ENCODE measurements at places on chromosomes 4 and X.

DNA sequence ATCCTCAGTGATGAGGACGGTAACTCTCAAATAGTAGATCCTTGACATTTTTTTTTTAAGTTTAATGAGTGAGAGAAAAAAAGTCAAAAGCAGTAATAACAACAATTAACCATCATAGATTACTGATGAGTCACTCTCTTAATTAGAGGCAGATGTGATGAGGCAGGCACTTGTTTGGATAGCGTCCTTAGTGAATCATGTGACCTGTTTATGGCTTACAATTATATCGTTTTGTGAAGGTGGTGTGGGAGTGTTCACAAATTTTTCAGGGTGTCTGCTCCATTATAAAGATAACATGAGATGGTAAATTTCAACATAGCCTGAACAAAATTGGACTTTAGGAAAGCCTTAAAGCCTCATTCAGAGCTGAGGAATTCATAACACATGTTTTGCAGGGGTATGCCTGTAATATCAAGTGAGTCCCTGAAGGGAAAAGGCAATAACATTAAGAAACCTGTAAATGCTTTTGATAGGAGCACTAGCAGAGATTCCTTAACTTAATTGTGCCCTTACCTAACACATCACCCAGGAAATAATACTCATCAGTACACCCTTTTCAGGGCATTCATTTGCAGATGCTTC, 51.9 kb upstream of the XIAP start:
- DNase-seq = no peak

DNA sequence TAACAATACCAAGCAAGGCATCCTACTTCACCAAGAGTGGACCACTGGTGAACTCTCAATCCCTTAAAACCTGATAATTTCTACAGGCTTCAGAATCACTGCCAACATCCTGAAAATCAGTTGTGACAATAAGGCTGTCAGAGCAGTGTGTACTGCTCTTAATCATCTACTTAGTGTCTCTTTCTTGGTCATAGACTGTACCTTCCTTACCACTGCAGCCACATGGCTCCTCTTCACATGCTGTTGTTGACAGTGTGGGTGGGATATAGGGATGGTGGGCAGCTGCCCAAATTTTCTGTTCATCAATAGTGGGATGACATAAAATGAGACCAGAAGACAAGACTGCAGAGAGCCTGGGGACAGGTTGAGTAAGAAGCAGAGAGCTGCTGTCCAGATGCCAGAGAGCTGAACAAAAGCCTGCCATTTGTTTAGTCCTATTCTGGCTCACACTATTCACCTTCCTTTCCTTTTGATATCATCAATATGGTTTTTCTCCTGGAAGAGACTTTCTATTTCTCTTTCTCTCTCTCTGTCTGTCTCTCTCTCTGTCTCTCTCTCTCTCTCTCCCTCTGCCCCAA, 178.9 kb downstream of the MGST2 start:
- no peak for DNase-seq

DNA sequence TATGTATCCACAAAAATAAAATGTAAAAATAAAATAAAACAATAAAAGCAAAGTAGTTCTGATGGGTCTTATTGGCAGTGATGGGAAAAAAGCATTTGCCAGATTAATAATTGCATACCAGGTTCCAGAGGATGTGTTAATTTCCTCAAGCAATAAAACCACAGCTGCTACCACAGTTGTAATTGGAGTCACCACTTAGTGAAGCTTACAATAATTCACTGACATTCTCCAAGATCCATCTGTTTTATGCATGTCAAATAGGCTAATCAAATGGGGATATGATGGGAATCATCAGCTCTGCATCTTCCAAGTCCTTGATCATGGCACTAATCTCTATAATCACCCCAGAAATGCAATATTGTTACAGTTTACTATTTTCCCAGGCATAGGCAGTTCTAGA, 123.5 kb upstream of the EMCN start:
- no peak for DNase-seq

GRCh38 chr4:108396900-108397497, 223.4 kb upstream of the RPL34 start:
- DNase-seq = no peak

- no peak for DNase-seq
Observed at GRCh38 chrX:153608376-153608775, 9.4 kb upstream of the CCNQ start.

DNA sequence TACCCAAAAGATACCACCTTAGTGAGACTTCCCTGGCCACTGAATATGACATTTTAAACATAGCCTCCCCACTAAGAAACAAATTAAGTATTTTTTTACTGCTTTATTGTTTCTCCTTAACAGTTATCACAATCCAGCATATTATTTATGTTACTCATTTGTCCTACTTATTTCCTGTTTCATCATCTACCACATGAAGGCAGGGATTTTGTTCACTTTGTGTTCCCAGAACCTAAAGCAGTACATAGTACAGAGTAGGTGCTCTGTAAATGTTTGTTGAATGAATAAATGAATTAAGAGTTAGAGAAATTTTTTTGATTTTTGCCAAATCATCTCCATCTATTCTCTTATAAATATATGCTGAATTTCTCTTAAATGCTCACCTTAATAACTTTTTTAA, 318.4 kb upstream of the GIMD1 start:
- DNase-seq = no peak

- no peak for DNase-seq
Observed at GRCh38 chr4:74111990-74112389, 13.0 kb upstream of the CXCL2 start.

- DNase-seq = no peak
Observed at GRCh38 chrX:39174772-39175417, 373.6 kb downstream of the MID1IP1 start.

DNA sequence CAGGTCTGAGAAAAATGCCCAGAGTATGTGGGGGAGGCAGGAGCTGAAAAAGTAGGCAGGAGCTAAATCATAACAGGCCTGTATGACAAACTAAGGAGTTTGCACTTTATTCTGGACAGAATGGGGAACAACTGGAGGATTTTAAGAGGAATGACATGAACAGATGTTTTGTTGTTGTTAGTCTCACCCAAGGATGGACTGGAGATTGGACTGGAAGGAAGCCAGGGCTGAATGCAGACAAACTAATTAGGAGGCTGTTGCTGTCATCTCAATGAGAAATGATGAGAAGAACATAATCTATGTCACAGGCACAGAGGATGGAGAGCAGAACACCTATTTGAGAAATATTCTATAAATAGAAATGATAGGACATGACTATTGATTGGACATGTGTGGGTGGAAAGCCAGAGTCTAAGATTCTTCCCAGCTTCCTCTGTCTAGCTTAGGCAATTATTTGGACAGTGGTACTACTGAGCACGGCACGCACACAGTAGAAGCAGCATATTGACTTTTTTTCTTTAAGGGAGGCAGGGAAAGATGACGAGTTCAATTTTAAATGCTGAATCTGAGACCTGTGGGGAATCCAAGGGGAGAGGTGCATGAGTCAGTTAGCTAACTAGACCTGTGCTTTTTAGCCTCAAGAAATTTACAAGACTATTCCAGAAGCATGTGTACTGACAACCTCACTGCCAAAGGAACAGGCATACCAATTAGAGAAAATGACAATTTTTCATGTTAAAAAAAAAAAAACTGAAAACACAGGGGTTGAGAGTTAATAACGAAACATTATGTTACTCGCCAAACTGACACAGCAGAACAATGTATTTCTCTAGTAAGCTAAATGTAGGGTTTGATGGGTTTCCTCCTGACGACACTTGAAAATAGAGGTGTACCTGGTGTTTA, 963 bp upstream of the USO1 start:
- peak; percentile 35 for DNase-seq

DNA sequence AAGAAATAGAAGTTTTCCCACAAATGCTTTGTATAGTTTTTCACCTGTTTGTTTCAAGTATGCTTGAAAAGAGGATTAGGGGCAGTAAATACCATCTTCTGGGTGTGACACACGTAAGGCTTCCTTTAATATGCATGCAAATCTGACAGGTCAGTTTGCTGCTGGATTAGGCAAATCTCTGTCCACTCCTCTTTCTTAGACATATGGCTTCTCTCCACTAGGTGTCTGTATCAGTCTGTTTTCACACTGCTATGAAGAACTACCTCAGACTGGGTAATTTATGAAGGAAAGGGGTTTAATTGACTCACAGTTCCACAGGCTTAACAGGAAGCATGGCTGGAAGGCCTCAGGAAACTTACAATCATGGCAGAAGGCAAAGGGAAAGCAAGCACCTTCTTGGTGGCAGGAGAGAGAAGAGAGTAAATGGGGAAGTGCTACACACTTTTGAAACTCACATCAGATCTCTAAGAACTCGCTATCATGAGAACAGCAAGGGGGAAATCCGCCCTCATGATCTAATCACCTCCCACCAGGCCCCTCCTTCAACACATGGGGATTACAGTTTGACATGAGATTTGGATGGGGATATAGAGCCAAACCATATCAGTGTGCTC, 66.9 kb downstream of the TAB3 start:
- no peak for DNase-seq

GRCh38 chr4:3168029-3168428, 80.9 kb upstream of the MSANTD1 start:
- no peak for DNase-seq

GRCh38 chr4:150970685-150971151, 44.4 kb downstream of the LRBA start:
- DNase-seq = no peak

- no peak for DNase-seq
Observed at GRCh38 chrX:47212381-47213293, 5.8 kb upstream of the CDK16 start.

DNA sequence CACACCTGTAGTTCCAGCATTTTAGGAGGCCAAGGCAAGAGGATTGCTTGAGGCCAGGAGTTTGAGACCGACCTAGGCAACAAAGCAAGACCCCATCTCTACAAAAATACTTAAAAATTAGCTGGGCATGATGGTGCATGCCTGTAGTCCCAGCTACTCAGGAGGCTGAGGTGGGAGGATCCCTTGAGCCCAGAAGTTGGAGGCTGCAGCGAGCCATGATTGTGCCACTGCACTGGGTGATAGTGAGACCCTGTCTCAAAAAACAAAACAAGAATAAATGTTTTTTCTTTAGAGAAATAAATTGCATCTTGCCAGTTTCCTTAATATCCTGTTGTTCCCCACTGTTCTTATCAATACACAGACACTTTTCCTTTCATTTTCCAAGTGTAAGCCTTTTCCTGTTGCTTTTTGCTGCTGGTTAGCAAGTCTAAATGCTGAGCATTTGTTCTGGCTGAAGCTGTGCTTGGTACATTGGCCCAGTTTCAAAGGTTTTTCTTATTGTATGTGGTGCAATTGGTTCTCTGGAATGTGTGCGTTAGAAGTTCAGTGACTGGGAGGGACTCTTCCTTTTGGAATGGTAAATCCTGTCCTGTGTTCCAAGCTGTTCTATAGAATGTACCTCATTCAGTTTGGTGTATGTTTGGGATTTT, 98.2 kb downstream of the AFF1 start:
- peak; percentile 70 for DNase-seq

GRCh38 chr4:97593248-97593647, 550.0 kb downstream of the STPG2 start:
- no peak for DNase-seq

DNA sequence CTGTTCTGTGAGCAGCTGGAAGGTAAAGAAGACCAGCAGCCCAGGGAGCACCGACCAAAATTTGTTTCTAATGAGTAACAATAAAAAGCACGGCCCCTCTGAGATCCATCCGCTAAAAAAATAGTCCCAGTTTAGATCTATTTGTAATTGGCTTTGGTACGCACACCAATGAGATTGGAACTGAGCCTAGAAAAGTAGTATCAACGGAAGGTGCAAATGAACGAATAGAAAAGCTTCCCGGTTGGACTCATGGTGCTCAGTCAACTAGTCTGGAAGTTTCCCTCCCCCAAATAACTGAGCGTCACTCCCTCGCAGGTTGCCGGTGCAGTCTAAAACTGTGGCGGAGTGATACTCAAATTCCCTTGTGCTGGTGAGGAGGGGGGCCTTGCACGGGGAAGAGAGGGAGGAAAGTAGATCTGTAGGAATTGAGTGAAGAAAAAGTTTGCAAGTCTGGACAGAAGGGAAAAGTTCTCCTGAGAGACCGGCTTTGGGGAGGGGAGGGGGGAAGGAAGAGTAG, at the start of gene COL4A5:
Gene COL4A5 (plus strand): TSS at position 413 of the 517 bp plus-strand sequence. CDS start 288 bp downstream, outside the sequence.
- peak; percentile 41 for DNase-seq

DNA sequence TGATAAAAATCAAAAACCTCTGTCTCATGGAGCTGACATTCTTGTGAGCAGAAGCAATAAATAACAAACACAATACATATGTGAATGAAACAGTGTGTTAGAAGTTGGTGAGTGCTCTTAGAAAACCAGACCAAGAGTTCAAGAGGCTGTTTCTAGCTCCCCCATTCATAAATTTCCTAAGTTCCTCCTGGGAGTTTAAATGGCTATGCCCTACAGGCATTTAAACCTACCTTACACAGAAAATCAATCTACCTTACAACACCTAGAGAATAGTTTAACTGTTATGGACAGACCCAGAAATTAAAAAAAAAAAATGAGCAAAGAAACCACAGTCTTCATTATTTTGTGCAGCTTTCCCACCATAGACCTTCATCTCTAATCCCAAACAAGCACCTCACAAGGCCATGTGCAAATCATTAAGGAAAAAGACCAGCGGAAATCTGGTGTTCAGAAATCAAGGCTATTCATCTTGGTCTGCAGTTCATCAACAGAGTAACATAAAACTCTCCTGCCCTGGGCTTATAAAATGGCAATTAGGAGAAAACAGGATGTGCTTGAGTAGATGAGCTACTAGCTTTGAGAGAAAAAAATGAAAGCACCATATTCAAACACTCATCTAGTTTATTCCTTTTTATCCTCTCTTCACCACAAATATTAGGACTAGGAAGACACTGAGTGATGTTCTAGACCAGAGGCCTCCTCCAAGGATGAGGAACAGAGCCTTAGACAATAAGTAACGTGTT, 147.2 kb downstream of the SHROOM3 start:
- DNase-seq = no peak

- no peak for DNase-seq
Observed at GRCh38 chrX:3384327-3384726, 37.9 kb upstream of the MXRA5 start.

DNA sequence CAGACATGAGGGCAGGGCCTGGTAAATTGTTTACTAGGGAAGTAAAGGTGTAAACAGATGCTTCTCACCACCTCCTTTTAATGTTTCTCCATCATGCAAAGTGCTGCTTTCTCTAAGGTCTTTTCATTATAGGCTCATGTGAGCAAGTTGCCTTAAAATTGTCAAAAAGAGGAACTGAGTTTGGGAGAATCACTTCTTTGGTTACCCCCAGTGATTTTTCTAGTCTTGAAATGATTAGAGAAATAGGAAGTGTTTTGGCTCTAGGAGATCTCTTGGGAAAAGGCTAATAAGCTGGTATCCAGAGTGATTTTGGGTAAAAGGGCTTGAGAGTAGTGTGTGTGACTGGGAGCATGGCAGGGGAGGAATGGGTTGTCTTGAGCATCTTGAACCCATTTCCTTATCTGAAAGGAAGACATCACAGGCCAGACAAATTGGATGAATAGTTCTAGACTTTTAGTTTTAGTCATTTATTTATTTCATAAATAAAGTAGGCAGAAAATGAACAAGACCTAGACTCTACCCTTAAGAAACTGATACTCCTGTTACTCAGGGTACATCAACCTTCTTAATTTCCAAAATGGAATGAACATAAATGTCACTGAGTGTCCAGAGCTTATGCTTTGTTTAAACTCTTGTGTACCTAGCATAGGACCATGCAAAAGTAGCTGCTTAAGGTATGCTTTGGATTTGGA, 14.2 kb downstream of the GRPR start:
- no peak for DNase-seq

Data from pons (tissue), 1 donor.